Upper lobe of right lung (tissue), 1 donor: ENCODE measurements at places on chromosomes 11 and 22.

- no peak for DNase-seq
These were observed 47.9 kb downstream of the STIM1 start for GRCh38 chr11:3903207-3903896.

- peak; percentile 87 for DNase-seq
These were observed 29.1 kb upstream of the TXNRD2 start for GRCh38 chr22:19970479-19971275.

GRCh38 chr22:35148866-35149548 is 83.0 kb downstream of the ISX start:
- DNase-seq = peak; percentile 39

GRCh38 chr11:2576549-2576948 is 123.2 kb downstream of the KCNQ1OT1 start:
- peak; percentile 57 for DNase-seq

GRCh38 chr11:64064374-64065140 is 28.8 kb downstream of the FLRT1 start:
- no peak for DNase-seq

GRCh38 chr11:122731500-122731913 is 76.0 kb downstream of the UBASH3B start:
- DNase-seq = no peak

- DNase-seq = no peak
These were observed 37.0 kb upstream of the KIRREL3 start for GRCh38 chr11:127037596-127037995.

DNA sequence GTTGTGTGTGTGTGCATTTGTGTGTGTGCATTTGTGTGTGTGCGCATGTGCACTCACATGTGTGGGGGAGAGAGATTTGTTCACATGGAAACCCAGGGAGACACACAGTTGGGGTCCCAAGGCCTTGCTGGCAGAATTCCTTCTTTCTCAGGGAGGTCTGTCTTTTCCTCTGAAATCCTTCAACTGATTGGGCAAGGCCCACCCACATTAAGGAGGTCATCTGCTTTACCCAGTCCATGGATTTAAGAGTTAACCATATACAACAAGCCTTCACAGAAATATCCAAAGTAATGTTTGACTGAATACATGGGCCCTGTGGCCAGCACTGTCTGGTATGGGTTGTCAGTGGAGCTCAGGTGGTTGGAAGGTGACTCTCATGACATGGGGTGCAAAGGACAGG is 641.4 kb downstream of the BRD1 start:
- DNase-seq = no peak

DNA sequence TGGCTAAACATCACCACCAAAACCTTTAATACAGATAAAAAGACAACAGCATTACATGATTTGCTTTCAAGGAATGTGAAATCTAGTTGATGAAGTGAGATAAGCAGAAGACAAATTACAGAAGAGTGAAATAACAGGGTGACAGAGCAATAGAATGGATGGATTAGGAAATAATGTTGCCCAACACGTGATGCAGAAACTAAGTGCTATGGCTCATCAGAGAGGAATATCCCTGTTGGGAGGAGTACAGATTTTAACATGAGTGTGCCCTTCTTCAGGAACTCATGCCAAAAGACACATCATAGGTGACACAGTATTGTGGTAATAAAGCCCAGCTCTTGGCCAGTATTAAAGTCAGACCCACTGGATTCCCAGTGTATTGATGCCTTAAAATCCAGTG is 176.6 kb upstream of the RAG2 start:
- no peak for DNase-seq

- no peak for DNase-seq
These were observed 44.0 kb downstream of the HIRA start for GRCh38 chr22:19387575-19387974.
